SK-MEL-5 (cell line): ENCODE measurements at places on chromosomes 12 and 14.

GRCh38 chr12:9673404-9674225, 4.1 kb downstream of the CLEC2D start:
- peak; percentile 88 for DNase-seq

DNA sequence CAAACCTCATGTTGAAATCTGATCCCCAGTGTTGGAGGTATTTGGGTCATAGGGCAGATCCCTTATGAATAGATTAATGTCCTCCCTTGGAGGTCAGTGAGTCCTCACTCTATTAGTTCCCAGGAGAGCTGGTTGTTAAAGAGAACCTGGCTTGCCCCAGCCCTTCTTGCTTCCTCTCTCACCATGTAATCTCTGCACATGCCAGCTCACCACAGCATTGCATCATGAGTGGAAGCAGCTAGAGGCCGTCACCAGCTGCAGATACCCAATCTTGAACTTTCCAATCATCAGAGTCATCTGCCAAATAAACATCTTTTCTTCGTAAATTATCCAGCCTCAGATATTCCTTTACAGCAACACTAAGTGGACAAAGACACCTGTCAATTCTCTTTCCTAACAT, 161.8 kb upstream of the IGF1 start:
- DNase-seq: no peak

DNA sequence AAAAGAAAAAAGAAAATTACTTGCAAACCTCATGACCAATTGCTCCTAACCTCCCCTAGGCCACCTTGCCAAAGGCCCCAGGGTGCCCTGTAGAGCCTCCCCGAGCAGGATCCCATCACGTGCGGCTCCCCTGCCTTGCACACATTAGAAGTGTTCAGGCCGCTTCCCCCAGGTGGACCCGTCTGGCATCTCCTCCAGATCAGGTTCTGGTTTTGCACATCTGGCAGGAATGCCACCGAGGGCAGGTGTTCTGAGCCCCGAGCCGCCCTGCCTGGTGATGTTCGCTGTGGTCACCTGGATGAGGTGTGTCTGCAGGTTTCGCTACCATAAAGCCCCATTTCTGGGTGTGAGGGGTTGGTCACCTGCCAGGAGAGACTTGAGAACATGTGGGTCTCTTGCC, 19.3 kb downstream of the MMP17 start:
- DNase-seq: no peak

DNA sequence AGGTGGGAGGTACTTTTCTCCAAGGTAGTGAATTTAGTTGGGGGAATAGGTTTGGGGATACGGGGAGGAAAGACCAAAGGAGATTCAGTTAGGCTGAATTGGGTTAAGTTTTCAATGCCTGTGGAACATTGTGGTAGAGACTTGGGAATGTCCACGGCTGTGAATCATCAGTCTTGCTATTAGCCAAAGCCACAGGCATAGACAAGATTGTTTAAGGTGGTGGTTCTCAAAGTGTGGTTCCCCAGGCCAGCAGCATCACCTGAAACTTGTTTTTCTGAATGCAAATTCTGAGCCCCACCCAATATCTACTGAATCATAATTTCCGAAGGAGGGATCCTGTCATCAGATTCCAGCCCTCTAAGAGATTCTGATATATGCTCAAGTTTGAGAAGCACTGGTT, 316.2 kb downstream of the EGLN3 start:
- DNase-seq: no peak

DNA sequence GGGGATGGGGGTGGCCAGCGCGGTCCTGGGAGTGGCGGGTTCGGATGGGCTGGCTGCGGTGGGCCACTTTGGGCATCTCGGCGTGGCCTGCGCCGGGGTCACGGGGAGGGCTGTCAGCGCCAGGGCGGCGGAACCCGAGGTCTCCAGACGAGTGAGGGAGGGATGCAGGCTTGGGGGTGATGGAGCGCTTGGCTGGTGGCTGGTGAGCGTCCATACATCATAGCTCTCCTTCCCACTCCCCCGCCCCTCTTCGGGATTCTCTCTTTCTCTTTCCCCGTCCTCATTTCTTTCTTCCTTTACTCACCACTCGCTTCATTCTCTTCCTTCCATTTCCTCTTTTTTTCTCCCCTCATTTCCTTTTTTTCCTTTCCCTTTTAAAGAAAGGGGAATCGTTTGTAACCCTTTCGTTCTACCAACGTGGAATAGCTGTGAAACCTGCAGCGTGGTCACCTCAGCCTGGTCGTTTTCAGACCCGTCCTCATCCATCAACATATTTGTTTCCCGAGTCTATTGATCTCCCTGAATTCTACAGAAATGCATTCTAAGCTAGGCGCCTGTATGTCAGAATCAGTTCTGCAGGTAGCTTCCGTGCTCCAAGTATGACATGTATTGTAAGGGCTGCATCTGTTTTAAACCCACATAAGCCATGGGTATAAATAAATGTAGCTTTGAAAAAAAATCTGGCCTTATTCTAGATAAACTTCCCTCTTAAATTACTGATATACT, 260.3 kb upstream of the E2F7 start:
- DNase-seq: peak; percentile 40

- DNase-seq: no peak
These were observed 3.6 kb downstream of the TNFAIP2 start for GRCh38 chr14:103126873-103127304.

GRCh38 chr12:75917715-75918114, 113.9 kb downstream of the PHLDA1 start:
- DNase-seq: no peak

DNA sequence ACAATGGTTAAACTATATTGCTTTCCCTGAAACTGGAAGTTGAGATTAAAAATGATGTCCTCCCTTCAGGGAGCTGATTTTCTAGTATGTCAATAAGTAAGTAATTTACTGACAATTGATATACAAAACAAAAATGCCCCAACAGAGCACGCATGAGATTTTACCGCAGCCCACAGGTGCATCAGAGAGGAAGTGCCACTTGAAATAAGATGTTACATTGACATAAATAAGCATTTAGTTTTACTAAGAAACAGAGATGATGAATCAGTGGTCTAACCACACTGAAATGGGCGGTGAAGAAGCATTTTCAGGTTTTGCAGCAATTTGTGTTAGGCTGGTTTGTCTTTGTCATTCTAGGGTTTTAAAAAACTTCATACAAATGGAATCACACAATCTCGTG, 8.8 kb upstream of the CLECL1 start:
- DNase-seq: no peak

GRCh38 chr14:49858383-49858782, 5.8 kb upstream of the NEMF start:
- no peak for DNase-seq

DNA sequence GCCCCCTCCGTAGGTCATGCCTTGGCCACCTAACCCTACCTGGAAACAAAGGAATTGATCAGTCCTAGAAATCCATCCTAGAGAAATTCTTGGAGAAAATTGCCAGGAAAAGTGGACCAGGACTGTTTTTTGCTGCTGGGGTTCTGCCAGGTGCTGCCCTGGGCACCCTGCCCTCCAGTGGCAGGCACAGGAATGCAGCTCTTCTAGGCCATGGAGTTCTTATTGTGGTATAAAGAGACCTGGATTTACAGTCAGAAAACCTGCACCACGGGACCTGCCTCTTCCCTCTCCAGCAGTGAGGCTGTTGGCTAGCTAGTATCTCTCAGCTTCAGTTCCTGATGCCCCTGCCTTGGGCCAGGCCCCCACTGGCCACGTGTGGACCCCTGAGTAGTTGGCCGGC, 59.7 kb downstream of the SLC24A4 start:
- peak; percentile 42 for DNase-seq

- DNase-seq: peak; percentile 82
These were observed at the start of gene C1RL for GRCh38 chr12:7108796-7109571. TSS of gene C1RL (minus strand) at chr12:7109214. CDS start at chr12:7109180, 34 bp downstream.
